ENCODE measurements at places on chromosomes 6 and 20. TPM values are rescaled to one million over a fixed set of nuclear protein-coding genes. Genes with fewer than 3 reads are reported as not detected.

GRCh38 chr6:36493859-36494258 is 51.1 kb downstream of the KCTD20 start:
- DNase-seq: no peak

- DNase-seq: no peak
Observed at GRCh38 chr6:255751-256083, 36.6 kb upstream of the DUSP22 start.

GRCh38 chr6:3610206-3610605 is 141.3 kb downstream of the PXDC1 start:
- no peak for DNase-seq

SLC22A1 gene
- total RNA-seq: not detected
